ELR (cell line): ENCODE measurements at places on chromosomes 1 and 21.

DNA sequence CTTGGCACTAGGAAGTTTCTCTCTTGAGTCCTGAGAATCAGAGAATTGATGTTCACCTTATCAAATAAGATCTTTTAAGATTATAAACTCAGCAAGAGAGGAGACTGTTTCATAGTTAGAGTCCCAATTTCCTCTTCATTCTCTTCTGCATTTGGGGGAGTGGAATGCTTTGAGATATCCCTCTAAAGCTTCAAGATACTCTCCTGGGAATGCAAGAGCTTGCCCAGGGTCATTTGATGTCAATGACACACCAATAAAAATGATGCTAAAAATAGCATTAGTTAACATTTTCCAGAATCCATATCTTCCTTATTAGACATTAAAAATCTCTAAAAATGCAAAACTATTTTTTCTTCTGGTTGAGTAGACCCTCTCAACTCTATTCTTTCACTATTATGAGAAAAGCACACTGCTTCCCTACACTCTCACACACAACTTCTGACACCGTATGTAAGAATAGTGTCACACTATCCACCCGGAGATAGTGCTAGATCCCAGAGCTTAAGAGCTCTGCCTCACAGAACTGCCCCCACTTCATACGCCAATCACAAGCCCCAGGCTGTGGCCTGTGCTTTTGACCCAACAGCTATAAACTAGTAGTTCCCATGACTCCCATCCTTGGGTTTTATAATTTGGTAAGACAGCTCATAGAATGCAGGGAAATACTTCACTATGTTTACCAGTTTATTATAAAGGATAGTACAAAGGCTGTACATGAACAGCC is 399.9 kb upstream of the RUNX1 start:
- DNase-seq = no peak

DNA sequence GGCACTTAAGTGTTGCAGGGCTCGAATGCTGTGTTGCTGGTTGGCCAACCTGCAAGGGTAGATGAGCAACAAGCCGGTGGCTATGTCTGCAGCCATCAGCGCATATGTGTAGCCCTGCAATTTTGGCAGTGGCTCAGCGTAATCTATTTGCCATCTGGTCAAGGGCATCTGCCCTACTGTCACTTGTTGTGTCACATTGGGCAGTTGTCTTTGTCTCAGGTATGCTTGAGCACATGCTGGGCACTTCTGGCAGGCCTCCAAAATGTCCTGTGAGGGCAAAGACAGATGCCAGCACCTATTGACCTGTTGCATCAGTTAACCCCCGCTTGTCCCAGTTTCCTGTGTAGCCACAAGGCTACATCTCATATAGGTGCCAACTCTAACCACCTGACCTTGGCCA is 111.8 kb downstream of the GDAP2 start:
- DNase-seq = no peak

DNA sequence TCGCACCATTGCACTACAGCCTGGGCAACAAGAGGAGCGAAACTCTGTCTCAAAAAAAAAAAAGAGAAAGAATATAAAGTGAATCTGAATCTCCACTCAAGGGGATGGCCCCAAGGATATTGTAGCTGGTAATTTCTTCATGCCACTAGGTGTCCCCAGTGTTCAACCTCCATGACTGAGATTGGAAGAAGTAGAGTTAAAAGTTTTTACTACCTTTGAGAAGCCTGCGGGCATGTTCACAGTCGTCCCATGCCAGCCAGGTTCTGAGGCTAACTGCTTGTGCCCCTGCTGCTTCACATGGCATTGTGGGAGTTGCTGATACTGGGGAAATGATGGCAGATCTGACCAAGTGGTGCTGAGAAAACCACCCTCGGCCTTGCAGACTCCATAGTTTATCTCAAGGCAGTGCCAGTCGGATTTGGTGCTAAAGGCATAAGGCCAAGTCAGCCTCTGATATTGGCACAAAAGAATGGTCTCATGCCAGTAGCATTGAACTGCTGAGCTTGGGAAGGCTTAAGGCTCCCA is 10.8 kb upstream of the SHISA4 start:
- peak; percentile 70 for DNase-seq

DNA sequence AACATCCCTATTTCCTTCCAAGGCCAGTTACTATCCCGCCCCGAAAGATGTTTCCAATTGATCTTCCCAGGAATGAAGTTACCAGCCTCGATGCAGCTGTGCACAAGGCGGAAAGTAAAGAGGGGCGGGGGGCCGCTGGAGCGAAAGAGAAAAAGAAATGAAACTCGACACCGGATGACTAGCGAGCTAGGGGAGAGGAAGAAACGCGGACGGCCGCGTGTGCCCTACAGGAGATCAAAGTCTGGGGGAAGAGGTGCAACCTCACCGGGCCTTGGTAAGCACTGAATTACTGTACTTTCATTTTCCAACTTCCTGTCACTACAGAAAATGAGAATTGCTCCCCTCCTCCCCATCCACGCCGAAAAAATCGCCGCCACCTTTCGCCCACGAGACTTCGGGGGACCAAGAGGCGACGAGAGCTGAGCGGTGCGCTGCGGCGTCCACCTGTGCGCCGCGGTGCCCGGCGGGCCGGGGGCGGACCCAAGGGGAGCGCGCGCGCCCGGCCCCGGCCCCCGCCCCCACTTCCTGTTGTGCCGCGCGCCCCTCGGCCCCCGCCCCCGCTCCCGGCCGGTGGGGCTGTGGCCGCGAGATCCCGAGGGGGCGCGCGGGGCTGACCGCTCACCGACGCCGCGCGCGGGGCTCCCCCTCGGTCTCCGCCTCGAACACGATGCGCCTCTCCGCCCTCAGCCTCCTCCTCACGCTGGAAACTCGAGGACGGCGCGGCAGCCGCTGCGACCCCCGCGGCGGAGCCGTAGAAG is 622 bp downstream of the ELK4 start:
- DNase-seq = peak; percentile 80

DNA sequence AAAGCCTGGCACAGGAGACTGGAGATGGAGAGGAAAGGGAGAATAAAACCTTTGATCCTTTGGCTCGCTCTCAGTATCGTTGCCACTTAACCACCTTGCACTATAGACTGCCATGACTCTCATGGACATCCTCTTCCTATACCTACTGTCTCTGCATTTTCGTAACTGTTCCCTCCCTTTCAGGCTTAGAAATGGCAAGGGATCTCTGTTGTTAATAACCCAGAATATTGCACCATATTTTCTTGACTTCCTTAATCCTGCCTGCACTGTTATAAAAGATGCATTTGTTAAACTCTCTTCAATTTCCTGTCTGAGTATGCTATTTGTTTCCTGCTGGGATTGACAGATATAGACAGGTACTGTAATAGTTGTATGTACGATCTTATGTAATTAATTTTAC is 38.6 kb downstream of the CYYR1 start:
- DNase-seq = no peak

DNA sequence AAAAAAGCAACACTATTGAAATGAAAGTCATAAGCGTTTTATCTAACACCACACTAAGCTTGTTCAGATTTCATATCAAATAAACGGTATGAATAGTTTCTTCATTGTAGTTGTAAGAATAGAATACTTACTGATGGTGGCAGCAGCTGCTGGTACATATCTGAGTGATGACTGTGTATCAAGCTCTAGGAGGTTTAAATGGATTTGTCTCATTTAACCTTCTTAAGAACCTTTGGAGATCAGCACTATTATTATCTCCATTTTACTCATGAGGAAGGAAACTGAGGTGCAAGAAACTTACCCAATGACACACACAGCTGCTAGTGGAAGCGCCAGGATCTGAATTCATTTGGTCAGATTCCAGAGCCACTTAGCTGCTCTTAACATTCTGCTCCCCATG is 104.0 kb downstream of the EIF4G3 start:
- DNase-seq = peak; percentile 52

- DNase-seq = peak; percentile 95
Measured at GRCh38 chr1:40709100-40709801, 17.7 kb downstream of the NFYC start.

GRCh38 chr21:29638138-29638537 is 301.7 kb downstream of the GRIK1 start:
- no peak for DNase-seq

GRCh38 chr1:219189021-219189824 is 15.5 kb downstream of the LYPLAL1 start:
- DNase-seq = peak; percentile 61

DNA sequence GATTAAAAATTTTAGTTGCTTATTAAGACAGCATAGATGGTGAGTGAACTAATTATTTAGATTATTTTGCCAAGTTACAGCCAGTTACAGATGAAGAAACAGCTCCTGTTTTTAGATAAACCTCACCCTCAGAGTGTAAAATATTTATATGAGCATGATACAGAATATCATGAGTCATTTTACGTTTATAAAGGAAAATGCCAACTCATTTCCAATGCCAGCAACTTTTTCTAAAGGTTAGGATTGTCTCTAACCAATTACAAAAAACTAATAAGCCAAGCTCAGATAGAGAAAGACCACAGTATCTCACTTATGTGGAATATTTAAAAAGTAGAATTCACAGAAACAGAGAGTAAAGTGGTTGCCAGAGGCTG is 590.1 kb downstream of the LTN1 start:
- peak; percentile 33 for DNase-seq

DNA sequence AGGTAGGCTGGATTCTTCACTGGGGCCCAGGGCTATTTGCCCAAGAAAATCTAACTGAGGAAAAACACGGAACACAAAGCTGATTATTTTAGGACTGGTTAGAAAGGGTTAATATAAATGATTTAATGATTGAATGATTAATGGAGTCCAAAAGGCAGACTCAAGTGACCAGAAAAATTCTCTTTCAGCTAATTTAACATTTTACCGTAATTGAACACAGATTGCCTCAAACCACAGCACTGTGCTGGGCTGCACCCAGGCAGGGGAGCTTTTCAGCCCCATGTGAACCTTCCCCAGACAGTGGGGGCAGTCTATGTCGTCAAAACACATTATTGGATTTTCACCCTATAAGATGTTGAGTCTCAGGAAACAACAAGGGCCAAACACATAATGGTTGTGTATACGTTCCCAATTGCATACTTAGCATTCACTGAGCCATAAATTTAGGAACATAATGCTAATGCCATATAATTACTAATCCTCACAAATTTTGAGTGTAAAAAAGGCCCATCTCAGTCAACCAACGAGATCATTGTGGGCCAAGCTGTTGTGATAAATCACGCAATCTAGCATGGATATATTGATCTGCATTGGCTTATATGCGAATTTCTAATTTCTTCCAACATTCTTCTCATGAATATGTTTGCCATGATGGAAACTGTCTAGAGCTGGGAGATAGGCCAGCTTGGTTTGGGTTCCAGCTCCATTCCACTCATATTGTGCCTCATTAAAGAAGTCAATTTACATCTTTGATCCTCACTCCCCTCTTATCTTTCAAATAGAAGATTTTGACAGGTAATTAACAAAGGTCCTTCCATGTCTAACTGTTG is 27.7 kb downstream of the DSCAM start:
- no peak for DNase-seq

- DNase-seq = no peak
Measured at GRCh38 chr1:156598125-156598524, 3.2 kb downstream of the GPATCH4 start.

DNA sequence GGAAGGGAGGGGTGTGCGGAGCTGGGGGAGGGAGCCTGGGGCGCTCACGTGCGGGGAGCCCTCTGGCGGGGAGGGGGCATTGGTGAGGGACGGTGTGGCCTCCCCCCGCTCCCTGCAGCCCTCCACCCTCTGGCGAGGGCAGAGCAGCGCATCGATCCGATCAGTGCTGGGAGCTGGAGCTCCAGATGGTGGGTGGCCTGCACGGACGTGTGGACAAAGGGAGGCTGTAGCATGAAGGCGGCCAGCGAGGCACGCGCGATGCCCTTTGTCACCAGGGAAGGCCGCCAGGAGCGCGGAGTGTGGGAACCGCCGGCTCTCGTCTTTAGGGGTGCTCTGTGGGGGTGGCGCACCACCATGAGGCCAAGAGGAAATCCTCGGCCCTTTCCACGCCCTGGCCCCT is 5.4 kb upstream of the HES5 start:
- no peak for DNase-seq

DNA sequence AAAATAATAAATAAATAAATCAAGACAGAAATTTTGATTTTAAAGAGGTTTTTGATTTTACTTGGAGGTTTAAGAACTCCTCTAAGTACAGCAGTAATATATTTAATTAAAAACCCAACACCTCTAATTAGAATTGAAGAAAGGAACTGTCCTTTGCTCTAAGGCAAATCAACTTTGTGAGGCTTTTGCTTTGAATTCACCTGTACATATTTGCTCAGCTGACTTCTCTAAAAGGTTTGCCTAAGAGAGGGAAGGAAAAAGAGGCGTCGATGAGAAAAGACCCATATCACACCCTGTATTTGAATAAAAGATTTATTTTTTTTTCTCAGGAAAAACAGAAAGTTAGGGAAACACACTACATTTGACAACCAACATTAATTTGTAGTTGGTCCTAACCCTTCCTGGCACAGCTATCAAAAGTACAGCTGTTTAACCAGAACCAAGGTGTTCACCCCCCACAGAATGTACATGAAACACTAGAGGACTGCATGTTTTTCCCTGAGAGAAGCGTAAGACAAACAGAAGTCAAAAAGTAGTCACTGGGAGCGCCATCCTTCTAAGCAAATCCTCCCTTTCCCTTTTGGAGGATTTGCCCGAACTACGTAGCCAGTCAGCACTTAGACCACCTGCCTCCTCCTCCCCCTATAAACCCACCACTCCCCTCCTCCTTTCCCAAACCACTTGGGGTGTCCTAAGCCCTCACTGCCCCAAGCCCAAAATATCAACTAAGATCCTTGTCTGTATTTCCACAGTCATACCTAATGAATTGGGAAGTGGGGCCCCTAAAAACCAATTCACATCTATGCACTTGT is 4.9 kb downstream of the MCL1 start:
- DNase-seq = peak; percentile 27

- no peak for DNase-seq
Measured at GRCh38 chr1:156439036-156439776, 61.4 kb downstream of the MEF2D start.

DNA sequence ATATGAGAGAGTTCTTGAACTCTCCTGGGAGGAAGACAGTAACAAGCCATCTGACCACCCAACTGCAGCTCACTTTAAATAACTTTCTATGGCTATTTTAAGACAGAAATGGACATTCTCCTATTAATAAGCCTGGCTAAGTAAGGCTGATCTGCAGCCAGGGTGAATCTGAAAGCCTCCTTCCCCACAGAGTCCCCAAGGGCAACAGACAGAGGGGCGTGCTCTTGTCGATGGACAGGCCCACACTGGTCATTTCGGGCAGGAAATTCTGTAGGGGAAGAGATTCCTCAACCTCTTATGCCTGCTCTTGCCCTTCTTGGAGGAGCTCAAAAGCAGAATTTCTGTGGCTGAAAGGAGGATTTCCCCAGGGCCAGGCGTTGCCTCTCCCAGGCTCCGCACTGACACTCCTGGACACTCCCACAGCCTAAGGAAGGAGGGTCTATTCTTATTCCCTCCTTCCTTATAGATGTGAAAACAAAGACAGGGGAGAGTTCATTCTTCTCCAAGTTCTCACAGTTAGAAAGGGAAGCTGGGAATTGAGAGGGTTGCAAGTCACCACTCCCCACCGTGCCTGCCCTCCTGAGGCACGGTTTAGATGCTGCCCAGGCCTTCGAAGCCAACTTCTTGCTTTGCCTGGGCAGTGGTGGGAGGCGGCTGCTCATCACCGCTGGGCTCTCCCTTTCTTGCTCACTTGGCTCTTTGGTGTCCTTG is 17.9 kb upstream of the KANK4 start:
- DNase-seq = no peak

- DNase-seq = no peak
Measured at GRCh38 chr21:40901691-40902090, 54.7 kb upstream of the DSCAM start.

GRCh38 chr1:185813401-185813979 is 79.3 kb downstream of the HMCN1 start:
- DNase-seq = peak; percentile 73

GRCh38 chr1:221776495-221777301 is 34.8 kb upstream of the DUSP10 start:
- no peak for DNase-seq

GRCh38 chr1:210294999-210295745 is 33.5 kb upstream of the HHAT start:
- DNase-seq = peak; percentile 23
